ENCODE measurements at places on chromosomes 4 and X.
A peak's percentile ranks its signal among the peaks of the same experiment; 100 is the strongest.

- DNase-seq, result no peak
These were observed 407.1 kb downstream of the SPOCK3 start for GRCh38 chr4:166827167-166827566.

- no peak for DNase-seq
These were observed 65.3 kb upstream of the CCSER1 start for GRCh38 chr4:90061881-90062280.

- no peak for DNase-seq
These were observed 73.0 kb downstream of the AFF1 start for GRCh38 chr4:87007528-87008446.

GRCh38 chr4:149584722-149585121 lies 230.9 kb downstream of the IQCM start:
- no peak for DNase-seq

- DNase-seq, result no peak
These were observed 139.5 kb downstream of the SLIT2 start for GRCh38 chr4:20391198-20391597.

DNA sequence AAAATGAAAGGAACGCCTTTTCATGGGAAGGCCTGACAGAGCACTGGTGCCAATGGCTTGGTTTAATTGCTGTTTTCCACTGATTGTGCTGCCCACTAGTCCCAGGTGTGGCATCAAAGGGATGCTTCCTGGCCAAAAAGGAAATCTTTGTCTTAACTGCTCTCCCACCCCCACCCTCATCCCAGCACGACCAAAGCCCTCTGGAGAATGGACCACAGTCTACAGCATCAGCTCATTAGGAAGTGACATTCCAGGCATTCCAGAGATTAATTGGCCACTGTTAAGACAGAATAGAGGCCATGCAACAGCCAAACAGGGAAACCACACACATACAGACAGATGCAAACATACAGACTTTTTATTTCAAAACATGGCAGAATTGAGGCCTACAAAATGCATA lies 143.2 kb downstream of the LHFPL1 start:
- peak; percentile 3 for DNase-seq

GRCh38 chr4:139975830-139976272 lies 178.1 kb downstream of the MAML3 start:
- no peak for DNase-seq

DNA sequence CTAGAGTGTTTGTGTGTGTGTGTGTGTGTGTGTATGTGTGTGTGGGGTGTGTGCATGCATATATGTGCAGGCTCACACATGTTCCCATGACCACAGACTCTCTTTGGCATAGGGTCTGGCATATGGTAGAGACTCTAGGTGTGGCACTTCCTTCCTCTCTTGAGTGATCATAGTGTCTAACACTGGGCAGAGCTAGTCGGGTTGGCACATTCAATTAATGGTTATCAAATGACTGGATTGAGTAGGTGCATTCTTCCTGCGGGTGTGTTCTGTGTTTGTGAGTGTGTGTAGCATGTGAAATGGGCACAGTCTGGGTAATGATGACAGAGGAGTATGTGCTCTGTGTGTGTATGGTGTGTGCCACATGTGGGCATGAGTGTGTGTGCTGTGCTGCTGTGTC lies 106.5 kb downstream of the EFNB1 start:
- DNase-seq, result no peak

DNA sequence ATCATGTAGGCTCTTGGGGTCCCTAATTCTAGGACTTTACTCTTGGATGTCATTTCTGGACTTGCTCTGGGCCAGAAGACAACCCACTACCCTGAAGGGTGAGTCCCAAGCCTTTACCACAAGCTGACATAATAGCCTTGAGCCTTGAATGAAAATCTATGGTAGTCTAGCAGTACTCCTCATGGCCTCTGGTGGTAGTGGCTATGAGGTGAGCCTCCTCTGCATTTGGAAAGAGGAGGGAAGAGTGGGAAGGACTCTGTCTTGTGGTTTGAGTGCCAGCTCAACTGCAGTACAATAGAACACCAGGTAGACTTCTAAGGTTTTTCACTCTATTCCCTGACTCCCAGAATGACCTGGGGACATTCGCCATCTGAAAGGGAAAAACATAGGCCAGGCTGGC lies 96.5 kb downstream of the DCAF12L1 start:
- DNase-seq, result no peak

DNA sequence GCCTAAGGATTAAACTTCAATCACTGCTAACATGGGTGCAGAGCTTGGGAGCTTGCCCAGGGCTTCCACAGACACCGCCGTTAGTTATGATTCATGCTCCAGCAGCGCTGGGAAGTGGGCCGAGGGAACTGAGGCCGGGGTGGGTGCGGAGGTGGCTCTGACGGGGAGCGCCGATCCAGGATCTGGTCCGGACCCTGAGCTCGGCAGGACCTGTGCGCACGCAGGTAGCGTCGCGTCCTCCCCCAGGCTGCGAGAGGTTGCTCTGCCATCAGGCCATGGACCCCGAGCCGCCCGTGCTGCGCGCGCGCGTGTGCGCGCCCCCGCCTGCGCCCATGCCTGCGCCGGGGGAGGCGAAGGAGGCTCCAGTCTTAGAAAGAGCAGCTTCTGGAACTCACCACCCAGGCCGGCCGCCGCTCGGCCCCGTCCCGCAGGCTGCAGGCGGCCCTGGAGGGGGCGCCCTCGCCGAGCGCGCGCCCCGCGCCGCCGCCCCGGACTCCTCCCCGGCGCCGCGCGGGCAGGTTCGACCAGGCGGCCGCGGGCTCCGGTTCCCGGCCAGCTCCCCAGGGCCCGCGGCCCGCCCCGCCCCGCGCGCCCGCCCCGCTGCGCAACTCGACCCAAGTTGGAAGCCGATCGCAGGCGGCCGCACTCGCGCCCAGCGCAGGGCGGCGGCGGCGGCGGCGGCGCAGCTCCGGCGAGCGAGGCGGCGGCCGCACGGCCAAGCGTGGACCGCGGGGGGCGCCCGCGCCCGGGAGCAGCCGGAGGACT lies 732 bp upstream of the ADRA2C start:
- no peak for DNase-seq
